GM20000 (cell line): ENCODE measurements at places on chromosomes 12 and 14.

- DNase-seq, result no peak
Measured at GRCh38 chr12:46472893-46473633, 100.5 kb upstream of the SLC38A2 start.

DNA sequence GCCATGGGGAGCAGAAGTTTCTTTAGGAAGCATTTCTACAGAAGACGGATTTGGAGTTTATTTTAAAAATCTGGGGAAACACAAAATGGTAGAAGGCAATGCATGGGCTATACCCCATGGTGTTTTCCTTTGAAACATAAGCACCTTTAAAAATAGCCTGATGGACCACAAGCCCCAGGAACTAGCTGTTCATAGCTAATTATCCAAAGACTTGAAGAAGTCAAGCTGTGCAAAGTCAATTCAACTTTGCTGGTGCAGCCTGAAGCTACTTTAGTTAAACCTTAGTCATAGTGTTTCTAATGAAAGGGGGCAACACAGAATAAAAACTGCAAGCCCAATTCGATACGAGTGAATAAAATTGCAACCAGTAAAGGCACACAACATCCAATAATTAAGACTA, 732.5 kb downstream of the GALC start:
- DNase-seq, result no peak

DNA sequence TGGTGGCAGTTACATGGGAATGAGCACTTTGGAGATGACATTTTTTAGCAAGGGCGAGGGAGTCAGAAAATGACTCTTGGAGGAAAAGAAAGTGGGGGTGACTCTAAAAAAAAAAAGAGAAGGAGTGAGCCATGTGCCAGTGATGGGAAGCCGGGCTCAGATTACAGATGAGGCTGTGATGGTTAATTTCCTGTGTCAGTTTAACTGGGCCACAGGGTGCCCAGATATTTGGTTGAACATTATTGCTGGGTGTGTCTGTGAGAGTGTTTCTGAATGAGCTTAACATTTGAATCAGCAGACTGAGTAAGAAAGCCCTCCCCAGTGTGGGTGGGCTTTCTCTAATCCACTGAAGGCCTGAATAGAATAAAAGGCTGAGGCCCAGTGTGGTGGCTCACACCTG, 26.8 kb upstream of the CCDC60 start:
- no peak for DNase-seq

DNA sequence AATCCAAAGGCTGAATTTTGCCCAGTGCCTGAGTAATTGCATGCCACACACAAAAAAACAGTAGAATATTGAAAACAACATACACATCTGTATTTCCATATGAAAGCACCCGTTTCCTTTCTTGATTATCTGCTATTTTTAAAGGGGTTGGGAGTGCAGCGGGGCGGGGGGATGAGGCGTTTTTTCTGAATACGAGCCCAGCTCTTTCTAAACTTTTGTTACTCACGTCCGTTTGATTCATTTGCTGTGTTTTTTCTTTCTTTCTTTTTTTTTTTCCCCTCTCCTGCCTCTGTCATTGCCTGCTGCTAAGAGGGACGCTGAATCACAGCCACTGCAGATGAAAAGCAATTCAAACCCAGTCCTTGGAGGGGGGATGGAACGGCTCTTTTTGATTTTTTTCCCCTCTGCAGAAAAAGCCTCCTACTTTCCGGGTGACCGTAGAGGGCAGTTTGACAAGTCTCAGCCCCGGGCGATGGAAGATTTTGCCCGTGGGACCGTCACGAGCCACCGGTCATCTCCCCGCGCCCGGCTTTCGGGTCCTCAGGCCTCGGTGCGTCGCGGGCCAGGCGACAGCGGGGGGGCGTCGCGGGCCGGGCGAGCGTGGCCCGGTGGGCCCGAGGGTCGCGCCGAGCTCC, 572 bp upstream of the RASSF8 start:
- peak; percentile 21 for DNase-seq

- peak; percentile 75 for DNase-seq
Measured at GRCh38 chr12:52121824-52122539, 42.5 kb downstream of the SMIM41 start.

- DNase-seq, result no peak
Measured at GRCh38 chr14:77616133-77616453, 344 bp downstream of the SPTLC2 start.

DNA sequence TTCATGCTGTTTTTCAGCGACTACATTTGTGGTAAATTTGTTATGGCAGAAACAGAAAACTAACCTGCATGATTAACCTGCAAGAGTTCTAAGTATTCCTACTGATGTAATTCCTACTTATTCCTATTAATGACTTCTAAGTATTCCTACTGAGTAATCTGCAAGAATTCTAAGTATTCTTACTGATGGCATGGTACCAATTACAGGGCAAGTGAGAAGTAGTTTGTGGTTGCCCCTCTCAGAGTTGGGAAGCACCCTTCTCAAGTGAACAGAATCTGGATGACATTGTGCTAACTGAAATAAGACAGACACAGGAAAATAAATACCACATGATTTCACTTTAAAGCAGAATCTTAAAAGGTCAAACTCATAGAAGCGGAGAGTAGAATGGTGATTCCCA, 100.9 kb upstream of the CPNE8 start:
- DNase-seq, result no peak

- DNase-seq, result no peak
Measured at GRCh38 chr14:57161583-57162234, 107.0 kb downstream of the EXOC5 start.

DNA sequence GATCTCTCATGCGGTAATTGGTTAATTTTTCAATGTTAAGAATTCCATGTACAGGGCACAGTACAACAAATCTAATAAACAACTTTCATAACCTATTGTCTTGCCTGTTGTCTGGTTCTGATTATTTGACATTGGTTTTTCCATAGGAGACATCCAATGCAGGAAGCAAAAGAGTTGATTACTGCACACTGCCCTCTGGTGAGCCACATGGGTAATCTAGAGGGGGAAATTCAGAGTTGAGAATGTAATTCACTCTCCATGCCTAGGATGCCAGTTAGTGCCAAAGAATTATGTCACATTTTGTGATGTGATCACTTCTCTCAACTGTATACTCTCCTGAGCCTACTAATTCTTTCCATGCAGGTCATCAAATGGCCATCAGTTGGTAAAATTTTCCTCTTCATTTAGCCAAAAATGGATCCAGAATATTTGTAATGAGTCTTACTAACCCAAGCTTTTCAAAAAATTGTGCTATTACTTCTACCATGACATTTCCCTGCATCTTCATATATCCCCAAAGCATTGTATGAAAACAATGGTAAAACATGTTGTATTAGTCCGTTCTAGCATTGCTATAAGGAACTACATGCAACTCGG, 17.7 kb upstream of the CCDC91 start:
- DNase-seq, result no peak

GRCh38 chr12:95371571-95371970, 102.4 kb upstream of the METAP2 start:
- DNase-seq, result no peak

DNA sequence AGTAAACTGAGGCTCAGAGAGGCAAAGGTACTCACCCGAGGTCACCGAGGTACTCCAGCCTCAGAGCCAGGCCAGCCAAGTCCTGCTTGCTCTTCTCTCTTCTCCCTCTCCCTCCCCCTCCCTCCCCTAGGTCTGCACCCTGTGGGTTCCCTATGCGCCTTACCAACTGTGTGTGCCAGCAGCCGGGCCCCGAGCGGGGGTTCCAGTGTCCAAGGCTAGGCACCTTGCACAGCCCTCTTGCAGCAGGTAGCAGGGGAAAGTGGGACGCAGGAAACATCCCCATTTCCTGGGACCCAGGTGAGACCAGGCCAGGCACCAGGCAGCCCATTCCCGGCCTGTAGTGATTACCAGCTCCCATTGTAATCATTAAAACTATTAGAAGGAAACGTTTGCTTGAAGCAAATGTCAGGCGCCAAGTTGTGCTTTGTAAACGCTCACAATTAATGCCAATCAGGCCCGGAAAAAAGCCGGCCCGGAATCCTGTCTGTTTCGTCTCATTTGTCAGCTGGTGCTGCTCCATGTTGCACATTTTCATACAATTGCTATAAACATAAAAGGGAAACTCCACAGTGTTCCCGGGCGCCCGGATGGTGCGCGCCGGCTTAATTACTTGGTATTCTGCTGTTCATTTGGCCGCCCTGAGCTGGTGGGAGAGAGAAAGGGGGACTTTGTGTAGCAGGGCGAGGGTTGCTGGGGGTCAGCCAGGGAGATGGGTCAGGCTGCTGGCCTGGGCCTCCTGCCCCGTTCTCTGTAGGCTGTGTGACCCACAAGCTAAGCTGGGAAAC, 11.9 kb downstream of the FAM222A start:
- DNase-seq, result no peak

DNA sequence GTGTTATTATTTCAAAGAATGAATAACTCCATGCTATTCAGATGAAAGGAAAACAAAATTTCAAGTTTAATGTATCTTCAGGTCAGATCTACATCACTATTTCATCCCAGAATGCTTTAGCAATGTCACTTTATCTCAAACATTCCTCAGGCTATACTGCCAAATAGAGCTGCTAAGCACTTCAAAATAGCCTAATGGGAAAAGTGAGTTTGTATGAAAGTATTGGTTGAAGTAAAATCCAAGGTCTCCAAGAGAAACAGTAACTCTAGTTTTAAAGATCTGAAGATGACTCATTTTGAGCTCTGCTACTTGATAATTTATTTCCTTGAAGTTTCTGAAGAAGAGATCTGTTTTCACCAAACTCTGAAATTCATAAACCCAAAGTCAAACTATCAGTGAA, 466.2 kb upstream of the FOXG1 start:
- no peak for DNase-seq

DNA sequence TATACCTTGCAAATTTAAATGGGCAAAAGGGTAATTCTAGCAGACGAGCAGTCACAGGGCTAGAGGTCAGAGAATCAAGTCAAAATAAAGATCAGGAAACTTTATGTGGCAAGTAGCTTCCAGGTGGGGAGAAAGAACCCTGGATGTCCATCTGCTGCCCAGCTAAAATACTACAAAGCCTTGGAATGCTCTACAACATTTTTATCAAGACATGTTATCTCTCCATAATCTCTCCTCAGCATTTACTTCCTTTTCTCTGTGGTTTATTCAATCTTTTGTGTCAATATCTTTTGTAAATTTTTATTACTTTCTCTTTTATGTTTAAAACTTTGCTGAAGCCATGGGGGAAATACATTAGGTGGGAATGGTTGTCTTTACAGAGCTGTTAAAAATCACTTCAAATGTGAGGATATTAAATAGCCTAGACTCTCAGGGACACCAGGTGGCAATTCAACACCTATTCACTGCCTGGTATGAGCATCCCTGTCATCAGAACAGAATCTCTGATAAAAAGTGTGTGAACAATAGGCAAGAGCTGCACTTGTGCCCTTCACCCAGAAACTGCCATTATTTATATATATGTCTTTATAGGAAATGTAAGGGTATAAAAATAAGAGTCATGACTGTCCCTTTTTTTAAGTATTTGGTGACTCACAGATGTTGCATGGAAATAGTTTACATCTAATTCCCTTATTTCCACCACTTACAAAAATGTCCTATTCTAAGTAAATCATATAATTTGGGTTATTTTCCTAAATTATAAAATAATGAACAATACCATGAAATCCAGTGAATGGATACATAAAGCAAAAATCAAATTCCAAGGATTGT, 152.9 kb downstream of the EPS8 start:
- no peak for DNase-seq

GRCh38 chr12:86660488-86661147, 404.4 kb upstream of the MGAT4C start:
- no peak for DNase-seq

- no peak for DNase-seq
Measured at GRCh38 chr12:132282950-132283771, 46.2 kb downstream of the GALNT9 start.

DNA sequence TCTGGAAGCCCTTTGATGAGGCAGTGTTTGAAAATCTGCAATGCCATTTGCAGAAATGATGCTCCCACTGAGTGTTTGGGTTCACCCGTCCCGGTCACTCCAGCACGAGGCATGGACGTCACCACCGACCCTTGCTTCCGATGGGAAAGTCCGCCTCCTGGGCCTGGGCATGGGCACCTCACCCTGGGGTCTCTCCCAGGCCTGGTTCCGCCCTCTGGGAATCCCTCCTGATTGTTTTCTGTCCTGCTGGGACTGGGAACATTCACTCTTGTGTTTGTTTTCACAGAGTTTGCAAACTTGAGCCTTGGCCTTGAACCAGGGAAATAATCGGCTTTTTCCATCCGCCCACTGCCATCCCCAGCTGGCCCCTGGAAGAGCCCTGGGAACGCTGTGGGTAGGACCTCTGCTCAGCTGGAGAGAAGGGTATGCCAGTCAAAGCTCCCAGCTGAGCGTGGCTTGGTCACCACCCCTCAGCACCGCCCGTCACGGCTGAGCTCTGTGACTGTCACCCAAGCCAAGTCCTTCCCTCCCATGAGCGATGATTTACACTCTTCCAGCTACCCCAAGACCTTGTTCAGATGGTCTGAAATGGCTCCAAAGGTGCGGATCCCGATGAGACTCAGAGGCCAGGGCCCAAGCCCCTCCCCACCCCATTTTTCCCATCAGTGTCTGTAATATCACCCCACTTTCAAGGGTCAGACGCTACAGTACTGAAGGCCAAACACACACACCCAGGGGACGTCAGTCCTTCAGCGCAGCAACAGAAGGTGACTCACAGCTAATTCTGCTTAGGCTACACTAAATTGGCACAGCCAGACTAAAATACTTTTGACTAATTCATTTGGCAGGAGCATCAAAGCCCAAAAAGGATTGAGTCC, 34.1 kb upstream of the FZD10 start:
- no peak for DNase-seq

DNA sequence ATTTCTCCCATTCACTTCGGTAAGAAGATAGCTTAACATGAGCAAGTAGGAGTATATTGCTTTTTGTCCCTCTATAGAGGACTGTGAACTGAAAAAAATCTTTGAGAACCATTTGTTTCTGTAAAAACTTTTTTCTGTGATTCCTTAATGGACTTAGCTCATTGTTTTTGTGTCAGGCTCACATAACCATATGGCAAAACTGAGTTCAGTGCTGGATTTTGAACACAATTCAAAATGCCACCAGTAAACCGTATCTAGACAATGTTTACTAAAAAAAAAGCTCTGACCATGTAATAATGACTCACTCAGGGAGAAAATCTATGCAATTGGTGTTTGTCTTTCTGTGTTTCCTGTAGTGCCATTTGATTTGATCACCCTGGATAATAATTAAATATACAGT, 5.2 kb downstream of the TRHDE start:
- no peak for DNase-seq

DNA sequence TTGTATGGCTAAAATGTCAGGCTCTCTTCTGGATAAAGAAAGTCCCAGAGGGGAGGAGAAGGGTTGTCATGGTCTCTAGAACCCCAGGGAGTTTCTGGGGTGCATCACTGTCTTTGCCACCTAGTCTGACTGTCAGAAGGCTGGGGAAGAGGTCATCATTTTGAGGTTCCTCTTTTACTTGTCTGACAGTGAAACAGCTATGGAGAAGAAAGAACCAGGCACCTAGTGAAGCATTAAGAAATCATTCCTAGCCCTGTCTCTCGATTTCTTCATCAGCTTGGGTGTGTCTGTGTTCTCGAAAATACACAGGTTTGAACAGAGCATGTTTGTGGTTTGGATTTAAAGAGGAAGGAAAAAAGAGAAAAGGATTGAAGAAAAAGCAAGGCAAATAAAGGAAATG, 158.7 kb upstream of the LRIG3 start:
- no peak for DNase-seq
